ENCODE measurements at places on chromosomes 7 and 10.

- no peak for DNase-seq
Measured at GRCh38 chr10:29957907-29958331, 101.5 kb downstream of the JCAD start.

GRCh38 chr10:10247585-10247984 is 770.1 kb upstream of the CELF2 start:
- DNase-seq: no peak

DNA sequence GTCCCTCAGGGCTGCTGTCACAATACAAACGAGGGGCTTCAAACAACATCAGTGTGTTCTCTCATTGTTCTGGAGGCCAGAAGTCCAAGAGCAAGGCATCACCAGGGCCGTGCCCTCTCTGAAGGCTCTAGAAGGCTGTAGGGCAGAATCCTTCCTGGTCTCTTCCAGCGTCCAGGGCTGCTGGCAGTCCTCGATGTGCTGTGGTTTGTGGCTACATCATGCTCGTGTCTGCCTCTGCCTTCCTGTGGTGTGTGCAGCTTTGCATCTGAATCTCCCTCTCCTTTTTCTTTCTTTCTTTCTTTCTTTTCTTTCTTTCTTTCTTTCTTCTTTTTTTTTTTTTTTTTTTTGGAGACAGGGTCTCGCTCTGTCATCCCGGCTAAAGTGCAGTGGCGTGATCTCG is 103.5 kb downstream of the INSYN2A start:
- no peak for DNase-seq

DNA sequence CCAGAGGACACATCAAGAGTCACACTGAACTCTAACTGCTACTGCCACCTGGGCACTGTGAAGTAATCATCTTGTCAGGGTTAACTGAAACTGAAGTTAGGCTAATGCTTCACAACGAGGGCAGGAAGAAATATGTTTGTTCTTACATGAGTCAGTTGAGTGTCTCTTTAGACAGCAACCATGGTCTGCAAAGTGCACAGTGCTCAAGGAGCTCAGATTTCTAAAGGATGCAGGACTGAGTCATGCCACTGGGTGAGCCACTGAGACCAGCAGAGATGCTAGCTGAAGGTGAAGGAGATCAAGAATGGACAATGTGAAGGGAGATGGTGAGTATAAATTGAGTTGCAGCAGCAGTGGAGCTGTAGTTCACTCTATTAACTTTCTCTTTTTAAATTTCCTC is 76.0 kb upstream of the CTTNBP2 start:
- no peak for DNase-seq

DNA sequence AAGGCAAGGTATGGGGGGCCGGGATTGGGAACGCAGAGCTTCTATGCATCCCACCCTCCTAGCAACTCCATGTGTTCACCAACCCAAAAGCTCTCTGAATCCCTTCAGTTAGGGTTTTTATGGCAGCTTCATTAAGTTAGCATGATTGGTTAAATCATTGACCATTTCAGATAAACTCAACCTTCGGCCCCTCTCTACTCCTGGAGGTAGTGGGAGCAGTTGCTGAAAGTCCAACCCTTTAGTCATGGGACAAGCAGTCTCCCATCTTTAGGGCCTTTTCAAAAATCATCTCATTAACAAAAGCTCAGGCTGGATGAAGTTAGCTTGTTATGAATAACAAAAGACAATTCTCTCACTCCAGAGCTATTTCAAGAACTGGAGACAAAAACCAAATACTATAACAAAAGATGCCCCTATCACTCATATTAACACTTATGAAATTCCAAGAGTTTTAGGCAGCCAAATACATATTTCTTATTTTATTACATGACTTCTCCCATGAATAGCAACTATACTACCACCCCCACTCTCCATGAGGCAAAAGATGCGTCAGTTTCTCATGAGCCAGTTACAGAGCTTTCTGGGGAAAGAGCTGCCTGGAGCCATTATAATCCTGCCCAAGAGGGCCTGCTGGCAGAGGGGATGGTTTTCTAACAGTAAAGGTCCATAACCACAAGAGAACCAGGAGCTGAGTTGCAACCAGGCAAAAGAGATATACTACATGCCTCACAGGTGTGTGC is 44.6 kb downstream of the SLC16A12 start:
- no peak for DNase-seq

- no peak for DNase-seq
Measured at GRCh38 chr10:133161486-133162109, 1.6 kb downstream of the KNDC1 start.

DNA sequence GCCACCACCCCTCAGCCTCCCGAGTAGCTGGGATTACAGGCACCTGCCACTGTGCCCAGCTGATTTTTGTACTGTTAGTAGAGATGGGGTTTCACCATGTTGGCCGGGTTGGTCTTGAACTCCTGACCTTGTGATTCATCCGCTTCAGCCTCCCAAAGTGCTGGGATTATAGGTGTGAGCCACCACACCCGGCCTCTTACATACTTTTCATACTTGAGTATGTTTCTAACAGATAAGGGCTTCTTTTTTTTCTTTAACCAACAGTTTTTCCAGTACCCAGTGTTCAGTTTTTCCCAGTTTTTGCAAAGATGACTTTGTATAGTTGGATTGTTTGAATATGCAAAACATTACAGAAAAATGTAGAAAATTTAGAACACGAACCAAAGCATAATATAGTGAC is 7.7 kb downstream of the EIF4H start:
- no peak for DNase-seq

DNA sequence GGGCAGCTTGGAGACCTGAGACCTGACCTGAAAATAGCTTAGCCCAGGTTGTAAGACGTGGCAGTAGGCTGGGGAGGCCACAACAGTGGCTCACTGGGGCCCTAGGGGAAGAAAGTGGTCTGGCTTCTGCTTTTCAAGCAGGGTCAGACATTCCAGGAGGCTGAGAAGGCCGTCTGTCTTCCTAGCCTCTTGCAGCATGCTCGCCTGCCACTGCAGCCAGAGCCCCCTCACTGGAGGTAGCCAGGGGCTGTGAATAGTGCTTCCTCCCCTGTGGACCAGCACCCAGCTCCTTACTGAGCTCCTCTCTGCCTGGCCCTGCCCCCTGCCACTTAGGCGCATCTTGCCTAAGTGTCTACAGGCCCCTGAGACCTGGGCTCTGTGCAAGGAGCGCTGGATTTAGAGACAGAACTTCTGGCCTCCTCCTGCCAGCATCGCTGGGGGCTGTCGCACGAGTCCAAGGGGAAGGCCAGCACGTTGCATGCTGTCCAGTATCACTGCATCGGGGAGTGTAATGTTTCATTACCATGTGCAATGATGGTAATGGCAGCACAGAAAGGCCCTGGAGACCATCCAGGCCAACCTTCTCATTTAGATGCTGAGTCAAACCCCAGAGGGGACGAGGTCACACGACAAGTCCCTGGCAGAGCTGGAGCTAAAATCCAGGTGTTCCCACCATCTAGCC is 12.7 kb downstream of the ZMIZ1 start:
- DNase-seq: no peak

DNA sequence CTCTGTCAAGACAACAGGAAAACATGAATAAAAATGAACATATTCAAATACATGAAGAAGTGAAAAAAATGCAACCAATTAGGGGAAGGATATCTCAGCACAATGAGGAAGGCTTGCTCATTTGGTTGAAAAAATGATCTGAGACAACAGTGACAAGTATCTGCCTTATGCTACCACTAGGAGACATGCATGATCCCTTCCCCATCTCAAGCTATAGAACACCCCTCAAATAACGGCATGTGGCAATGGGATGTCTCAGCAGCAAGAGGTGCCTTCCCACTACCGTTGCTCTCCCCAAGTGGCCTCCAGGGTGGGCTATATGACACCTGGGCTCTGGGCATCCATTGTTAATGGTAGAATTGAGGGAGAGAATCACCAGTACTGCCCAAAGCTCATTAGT is 98.1 kb upstream of the RSU1 start:
- DNase-seq: no peak

DNA sequence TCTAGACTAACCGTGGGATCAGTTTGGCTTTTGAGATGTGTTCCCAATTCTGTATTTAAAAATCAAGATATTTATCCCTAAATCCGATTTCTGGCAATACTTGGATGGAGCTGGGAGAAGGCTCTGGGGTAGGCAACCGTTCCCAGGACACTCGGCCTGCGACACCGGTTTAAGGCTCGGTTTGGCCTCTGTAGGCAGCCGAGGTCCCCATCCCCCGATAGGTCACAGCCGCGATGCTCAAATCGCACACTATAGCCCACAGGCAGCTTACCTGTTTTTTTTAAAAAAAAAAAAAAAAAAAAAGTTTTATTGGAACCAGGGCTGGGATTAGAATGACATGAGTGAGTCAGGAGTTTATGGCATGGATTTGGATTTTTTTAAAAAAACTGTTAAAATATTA is 729 bp upstream of the TAF3 start:
- DNase-seq: no peak

GRCh38 chr10:7261351-7261750 is 149.5 kb downstream of the SFMBT2 start:
- no peak for DNase-seq

DNA sequence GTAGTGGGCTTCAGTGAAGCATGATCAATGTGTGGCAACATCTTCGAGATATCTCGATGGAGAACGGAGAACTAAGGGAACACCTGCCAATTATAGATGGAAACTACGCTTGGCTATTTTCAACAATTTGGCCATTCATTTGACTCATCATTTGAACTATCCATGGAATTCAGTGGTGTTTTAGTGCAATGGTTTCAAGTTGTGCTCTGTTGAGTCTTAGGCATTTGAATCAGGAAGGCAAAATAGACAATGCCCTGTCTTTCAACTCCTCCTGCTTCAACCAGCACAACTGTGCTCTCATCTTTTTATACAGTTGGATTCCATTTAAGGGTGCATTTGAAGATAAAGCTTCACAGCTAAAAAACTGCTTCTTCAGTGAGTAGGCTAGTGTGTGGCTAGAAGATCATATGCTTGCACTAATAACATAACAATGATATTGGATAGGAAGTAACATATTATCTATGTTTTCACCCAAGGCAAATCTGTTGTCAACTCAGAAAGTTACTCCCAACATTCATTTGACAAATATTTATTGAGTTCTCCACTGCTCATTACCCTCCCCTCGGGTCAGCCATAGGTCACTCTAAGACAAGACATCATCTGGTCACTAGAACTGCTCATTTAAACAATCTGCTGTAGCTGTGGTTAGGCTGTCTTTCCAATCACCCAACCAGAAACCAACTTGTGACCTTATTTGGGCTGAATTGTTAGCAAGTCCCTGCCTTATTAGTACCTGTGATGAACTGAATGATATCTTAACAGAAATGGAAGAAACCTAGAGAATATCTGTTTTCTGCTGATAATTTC is 314.1 kb upstream of the SP4 start:
- no peak for DNase-seq

- DNase-seq: no peak
Measured at GRCh38 chr7:50783801-50784507, 1.3 kb upstream of the GRB10 start.

DNA sequence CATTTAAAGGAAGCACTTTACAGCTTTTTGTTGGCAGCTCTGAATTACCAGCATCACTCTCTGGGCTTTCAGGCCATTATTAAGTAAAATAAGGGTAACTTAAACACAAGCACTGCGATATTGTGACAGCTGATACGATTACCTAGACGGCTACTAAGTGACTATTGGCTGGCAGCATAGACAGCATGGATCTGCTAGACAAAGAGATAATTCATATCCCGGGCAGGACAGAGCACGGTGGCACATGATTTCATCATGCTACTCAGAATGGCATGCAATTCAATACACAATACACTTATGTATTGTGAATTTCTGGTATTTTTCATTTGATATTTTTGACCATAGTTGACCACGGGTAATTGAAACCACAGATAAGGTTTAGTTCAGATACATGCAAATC is 522.0 kb upstream of the LRRN3 start:
- DNase-seq: no peak

- peak; percentile 35 for DNase-seq
Measured at GRCh38 chr10:133324198-133324792, 12.4 kb downstream of the CALY start.

DNA sequence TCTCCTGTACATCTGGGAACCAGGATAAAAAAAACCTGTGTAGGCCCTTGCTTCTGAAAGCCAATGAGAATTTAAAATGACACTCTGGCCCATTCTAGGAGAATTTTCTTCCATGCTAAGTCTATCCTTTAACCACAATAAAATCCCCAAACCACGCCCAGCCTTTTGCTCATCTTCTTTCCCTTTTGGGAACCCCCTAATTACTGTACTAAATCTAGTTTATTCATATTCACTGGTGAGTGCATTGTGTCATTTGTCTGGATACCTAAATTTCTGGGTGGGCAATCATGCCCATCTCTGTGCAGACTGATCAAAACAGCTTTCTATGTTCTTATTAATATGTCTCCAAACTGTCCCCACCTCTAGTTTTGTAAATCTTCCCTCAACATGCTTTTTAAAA is 11.7 kb upstream of the CDK14 start:
- DNase-seq: no peak

DNA sequence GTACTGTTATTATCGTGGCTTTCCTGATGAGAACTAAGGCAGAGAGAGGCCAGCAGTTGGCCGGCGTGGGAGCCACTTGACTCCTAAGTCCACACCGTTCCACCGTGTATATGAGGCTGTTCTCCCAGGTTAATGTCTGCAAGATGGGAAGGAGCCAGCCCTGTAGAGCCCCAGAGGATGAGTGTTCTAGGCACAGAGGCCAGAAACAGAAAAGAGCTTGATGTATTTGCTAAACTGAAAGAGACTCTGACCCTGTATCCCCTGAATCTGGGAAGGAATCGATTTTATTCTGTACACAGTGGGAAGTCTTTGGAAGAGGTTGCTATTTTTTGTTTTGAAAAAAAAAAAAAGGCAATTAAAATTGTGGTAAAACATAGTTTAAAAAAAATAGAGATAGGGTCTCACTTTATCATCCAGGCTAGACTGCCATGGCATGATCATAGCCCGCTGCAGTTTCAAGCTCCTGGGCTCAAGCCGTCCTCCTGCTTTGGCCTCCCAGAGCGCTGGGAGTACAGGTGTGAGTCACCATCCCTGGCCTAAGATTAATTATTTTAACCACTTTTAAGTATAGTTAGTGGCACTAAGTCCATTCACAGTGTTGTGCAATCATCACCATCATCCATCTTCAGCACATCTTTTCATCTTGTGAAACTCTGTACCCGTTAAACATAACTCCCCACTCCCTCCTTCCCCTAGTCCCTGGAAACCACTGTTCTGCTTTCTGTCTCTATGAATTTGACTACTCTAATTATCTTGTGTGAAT is 348.8 kb downstream of the SDK1 start:
- DNase-seq: no peak

GRCh38 chr7:158784270-158784669 is 45.0 kb downstream of the ESYT2 start:
- no peak for DNase-seq

- DNase-seq: peak; percentile 36
Measured at GRCh38 chr10:60943316-60944057, 498 bp downstream of the RHOBTB1 start.

DNA sequence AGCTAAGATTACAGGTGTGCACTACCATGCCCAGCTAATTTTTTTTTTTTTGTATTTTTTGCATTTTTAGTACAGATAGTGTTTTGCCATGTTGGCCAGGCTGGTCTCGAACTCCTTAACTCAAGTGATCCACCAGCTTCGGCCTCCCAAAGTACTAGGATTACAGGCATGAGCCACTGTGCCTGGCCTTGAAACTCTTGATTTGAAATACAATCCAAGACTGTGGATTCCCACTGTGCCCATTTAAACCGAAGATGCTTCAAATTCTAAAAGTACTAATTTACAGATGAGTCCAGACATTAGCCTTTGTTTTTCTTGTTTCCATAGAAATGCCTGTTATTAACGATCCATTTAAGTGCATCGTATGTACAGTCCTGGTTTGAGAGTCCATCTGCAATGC is 130.9 kb downstream of the CACNA2D1 start:
- no peak for DNase-seq

GRCh38 chr10:31584098-31584631 is 265.1 kb downstream of the ZEB1 start:
- no peak for DNase-seq

All from NCI-H526 (cell line).